ENCODE measurements at places on chromosomes 5 and 9. TPM values are rescaled to one million over a fixed set of nuclear protein-coding genes. Genes with fewer than 3 reads are reported as not detected.

NTRK2 gene
- 0.05 TPM for total RNA-seq

SLC25A51 gene
- total RNA-seq, result 36.2 TPM

IFNK gene
- total RNA-seq, result not detected

TSSK1B gene
- total RNA-seq, result not detected

N4BP3 gene
- total RNA-seq, result 38.2 TPM

GRCh38 chr5:144484124-144484897 is 313.6 kb downstream of the KCTD16 start:
- H3K36me3 ChIP-seq, result no peaks in the 10 kb centered on the region
- H3K4me3 ChIP-seq, result no peak overlapping the region
- no peaks in the 10 kb centered on the region for H3K27me3 ChIP-seq
- peak; percentile 39 for DNase-seq
- H3K27ac ChIP-seq, result peak overlapping the region; percentile 8

DNA sequence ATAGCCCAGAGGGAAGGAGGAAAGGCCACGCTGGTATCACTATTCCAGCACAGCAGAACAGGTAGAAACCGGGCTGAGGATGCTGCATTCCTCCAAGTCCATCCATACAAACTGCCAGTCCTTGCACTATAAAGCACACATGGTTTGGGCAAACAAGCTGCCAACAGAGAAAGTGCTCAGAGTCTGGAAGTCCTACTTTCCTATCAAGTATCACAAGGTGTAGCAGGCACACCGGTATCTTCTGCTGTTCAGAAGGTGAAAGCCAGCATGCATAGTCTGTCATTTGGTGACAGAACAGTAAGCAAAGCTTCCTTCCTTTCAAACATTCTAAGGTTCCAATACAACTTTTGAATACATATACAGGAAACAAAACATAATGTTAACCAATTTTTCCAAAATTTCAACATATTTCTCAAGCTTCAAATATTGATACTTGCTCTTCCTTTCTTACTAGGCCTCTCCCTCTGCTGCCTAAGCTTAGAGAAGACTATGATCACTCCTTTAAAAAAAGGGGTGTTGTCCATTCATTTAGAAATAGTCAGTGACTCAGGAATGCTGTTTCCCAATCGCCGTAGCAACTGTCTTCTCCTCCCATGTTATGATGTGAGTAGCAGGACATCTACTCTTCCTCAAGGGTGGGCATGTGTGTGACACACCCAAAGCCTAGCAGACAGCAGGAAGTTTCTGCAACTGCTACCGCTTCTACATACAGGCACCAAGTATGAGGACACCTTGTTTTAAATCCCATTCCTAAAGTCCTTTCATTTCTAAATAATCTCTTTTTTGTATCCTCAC is 14.7 kb downstream of the DIAPH1 start:
- H3K4me3 ChIP-seq, result no peak overlapping the region
- H3K36me3 ChIP-seq, result no peaks in the 10 kb centered on the region
- peak overlapping the region; percentile 29 for H3K27ac ChIP-seq
- H3K4me1 ChIP-seq, result peaks cover 28% of the 10 kb centered on the region
- DNase-seq, result peak; percentile 45
- H3K27me3 ChIP-seq, result no peaks in the 10 kb centered on the region

DNA sequence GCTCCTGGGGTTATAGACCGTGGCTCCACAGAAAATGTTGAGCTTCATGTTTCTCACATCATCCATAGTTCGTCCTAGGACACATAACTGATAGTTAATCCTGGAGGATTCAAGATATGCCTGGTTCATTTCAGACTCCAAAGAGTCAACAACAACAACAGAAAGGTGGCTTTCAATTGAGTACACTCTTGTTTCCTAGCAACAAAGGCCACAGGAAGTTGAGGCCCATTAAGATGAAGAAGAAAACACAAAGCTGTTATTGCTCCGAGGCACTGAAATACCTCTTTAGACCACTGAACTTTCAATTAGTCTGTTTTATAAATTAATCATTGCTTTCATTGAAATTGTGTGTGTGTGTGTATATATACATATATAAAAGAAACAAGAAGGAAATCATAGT is 154.5 kb downstream of the YIPF5 start:
- no peak overlapping the region for H3K27ac ChIP-seq
- H3K4me3 ChIP-seq, result no peak overlapping the region
- H3K27me3 ChIP-seq, result no peaks in the 10 kb centered on the region
- H3K4me1 ChIP-seq, result no peaks in the 10 kb centered on the region
- no peaks in the 10 kb centered on the region for H3K36me3 ChIP-seq

DNA sequence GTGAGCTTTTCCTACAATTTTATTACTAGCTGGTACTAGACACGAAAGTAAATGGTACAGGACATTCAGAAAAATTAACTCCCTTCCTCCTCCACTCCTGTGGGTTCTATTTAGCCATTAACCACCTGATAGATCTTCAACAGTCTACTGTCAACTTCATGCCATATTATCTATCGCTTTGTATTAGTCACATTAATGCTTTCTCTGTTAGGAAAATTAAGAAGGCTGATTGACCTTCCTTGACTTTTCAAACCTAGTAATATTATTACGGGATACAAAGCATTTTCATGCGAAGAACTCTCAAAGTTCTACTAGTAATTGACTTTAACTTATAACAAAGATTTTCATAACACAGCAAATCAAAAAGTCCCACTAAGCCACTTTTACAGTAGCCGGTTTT is 1.2 kb downstream of the TEX10 start:
- no peak for DNase-seq
- H3K27me3 ChIP-seq, result no peaks in the 10 kb centered on the region
- peak overlapping the region; percentile 69 for H3K27ac ChIP-seq

GRCh38 chr9:117715411-117715989 is 11.3 kb downstream of the TLR4 start:
- peaks cover 15% of the 10 kb centered on the region for H3K36me3 ChIP-seq
- peak; percentile 27 for DNase-seq
- peaks cover 28% of the 10 kb centered on the region for H3K4me1 ChIP-seq
- H3K4me3 ChIP-seq, result no peak overlapping the region

DNA sequence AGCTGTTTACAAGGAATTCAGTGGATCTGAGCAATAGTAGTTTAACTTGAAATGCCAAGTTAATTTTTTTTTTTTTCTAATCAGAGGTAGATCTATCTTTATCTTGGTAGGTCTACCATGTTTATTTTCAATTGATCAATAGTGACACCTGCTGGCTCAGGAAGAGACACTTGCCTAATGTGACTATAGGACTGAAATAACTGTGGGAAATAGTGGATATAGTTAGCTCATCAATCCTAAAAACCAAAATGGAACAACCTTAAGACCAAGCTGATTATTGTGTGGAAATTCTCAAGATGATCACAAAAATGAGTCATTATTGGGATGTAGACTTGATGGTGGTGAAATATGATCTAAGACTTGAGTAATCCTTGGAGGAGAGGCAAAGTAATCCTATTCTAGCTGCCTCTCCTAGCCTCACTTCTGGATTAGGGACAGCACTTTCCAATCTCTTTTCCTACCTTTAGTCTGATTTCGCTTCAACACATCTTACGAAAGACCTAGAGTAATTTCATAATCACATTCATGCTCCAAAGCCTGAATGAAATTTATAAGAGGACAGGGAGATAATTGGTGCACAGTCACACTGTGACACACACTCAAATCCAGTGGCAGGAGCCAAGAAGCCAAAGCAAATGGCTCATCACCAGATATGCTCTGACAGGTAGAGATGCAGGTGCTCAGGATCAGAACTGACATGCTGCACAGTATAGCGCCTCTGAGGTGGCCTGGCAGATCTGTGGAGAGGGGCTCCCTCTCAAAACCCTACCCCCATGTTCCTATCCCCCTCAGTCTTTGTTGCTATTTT is 156.3 kb downstream of the HMHB1 start:
- DNase-seq, result peak; percentile 54
- H3K4me1 ChIP-seq, result peaks cover 9% of the 10 kb centered on the region
- no peaks in the 10 kb centered on the region for H3K27me3 ChIP-seq
- no peak overlapping the region for H3K4me3 ChIP-seq
- no peak overlapping the region for H3K27ac ChIP-seq

DNA sequence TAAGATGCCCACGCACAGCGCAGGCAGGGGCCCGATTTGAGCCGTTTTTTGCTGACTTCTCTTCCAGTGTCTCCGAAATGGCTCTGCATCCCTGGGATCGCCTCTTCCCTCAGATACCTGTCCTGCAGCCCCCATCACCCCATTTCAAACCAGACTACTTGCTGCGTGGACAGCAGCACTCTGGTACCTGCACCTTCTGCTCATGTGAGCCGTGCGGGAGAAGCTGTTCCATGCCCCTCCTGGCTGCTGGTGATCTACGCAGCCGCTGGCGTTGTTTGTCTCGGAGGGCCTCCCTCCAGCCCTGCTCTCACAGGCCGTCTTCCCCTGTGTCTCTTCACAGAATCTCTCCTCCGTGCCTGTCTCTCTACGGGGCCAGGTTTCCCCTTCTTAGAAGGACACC is 13.4 kb downstream of the CEP72 start:
- no peaks in the 10 kb centered on the region for H3K4me1 ChIP-seq
- H3K4me3 ChIP-seq, result no peak overlapping the region
- peaks cover 3% of the 10 kb centered on the region for H3K36me3 ChIP-seq
- no peaks in the 10 kb centered on the region for H3K27me3 ChIP-seq
- no peak overlapping the region for H3K27ac ChIP-seq

GRCh38 chr5:143614831-143615230 is 197.1 kb upstream of the HMHB1 start:
- H3K27ac ChIP-seq, result no peak overlapping the region
- DNase-seq, result no peak
- H3K4me3 ChIP-seq, result no peak overlapping the region

DNA sequence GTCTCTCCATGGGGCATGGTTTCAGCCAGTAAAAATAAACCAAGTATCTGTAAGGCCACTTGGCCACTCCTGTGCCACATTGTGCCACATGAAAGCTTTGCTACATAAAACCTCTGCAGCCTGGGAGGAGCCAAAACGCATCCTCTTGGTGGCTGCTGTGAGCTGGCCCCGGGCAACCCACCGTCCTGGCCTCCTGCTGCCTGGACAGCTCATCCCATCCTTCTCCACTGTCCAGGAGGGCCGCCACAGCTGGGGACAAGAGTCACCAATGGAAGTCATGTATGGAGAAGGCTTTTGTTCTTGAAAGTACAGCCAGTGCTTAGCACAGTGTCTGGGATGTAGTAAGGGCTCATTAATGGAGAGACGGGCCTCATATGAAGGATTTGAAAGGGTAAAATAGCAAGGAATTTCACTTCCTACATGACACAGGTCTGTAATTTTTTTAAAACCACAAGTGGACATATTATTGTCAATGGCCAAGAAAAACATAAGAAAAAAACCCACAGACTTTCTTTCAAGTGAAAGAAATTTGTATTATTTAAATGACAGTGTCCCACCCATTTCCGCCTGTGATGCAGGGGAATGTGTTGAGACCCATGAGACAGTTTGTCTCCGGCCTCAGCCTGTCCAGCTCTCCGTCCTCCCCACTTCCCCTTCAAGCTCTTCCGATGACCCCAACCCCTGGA is 6.6 kb downstream of the PTGES start:
- no peak for DNase-seq
- no peaks in the 10 kb centered on the region for H3K36me3 ChIP-seq
- H3K27ac ChIP-seq, result no peak overlapping the region
- H3K27me3 ChIP-seq, result no peaks in the 10 kb centered on the region

GRCh38 chr9:127183814-127184582 is 61.6 kb upstream of the ANGPTL2 start:
- peak; percentile 62 for DNase-seq
- no peaks in the 10 kb centered on the region for H3K27me3 ChIP-seq
- H3K4me1 ChIP-seq, result peaks cover 22% of the 10 kb centered on the region
- H3K27ac ChIP-seq, result no peak overlapping the region
- H3K36me3 ChIP-seq, result no peaks in the 10 kb centered on the region
- no peak overlapping the region for H3K4me3 ChIP-seq

DNA sequence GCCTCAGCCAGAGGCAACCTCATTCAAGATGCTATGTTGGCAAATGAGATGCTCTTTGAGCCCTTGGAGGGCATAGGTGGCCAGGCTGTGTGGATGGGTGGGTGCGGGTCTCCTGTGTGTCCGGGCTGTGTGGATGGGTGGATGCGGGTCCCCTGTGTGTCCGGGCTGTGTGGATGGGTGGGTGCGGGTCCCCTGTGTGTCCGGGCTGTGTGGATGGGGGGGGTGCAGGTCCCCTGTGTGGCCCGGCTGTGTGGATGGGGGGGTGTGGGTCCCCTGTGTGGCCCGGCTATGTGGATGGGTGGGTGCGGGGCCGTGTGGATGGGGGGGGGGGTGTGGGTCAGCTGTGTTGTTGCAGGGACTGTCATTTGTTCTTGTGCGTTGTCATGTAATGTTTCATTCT is 136.6 kb upstream of the COL5A1 start:
- H3K4me1 ChIP-seq, result peaks cover 2% of the 10 kb centered on the region
- no peak overlapping the region for H3K27ac ChIP-seq
- no peak overlapping the region for H3K4me3 ChIP-seq
- H3K27me3 ChIP-seq, result peaks cover 14% of the 10 kb centered on the region

DNA sequence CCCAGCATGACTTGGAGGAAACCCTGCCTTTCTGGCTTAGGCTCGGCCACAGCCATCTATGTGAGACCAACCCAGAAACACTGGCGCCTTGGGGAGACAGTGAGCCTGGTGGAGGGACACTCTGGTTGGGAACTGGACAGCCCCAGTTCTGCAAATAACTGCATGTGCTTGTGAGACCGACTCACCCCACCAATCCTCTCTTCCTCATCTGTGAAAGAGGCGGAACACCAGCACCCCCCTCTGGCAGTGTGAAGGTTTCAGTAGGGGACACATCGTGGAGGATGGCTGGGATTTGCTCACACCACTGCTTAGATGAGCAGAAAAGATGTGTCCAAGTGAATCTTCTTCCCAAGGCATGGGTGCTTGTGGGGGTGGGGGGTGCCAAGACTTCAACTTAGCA is 43.4 kb upstream of the N4BP3 start:
- H3K4me3 ChIP-seq, result no peak overlapping the region
- H3K4me1 ChIP-seq, result no peaks in the 10 kb centered on the region
- peaks cover 2% of the 10 kb centered on the region for H3K27me3 ChIP-seq

GRCh38 chr5:34833976-34834793 is 4.8 kb upstream of the TTC23L start:
- H3K4me3 ChIP-seq, result no peak overlapping the region
- DNase-seq, result no peak
- no peak overlapping the region for H3K27ac ChIP-seq
- peaks cover 26% of the 10 kb centered on the region for H3K36me3 ChIP-seq
- no peaks in the 10 kb centered on the region for H3K4me1 ChIP-seq

DNA sequence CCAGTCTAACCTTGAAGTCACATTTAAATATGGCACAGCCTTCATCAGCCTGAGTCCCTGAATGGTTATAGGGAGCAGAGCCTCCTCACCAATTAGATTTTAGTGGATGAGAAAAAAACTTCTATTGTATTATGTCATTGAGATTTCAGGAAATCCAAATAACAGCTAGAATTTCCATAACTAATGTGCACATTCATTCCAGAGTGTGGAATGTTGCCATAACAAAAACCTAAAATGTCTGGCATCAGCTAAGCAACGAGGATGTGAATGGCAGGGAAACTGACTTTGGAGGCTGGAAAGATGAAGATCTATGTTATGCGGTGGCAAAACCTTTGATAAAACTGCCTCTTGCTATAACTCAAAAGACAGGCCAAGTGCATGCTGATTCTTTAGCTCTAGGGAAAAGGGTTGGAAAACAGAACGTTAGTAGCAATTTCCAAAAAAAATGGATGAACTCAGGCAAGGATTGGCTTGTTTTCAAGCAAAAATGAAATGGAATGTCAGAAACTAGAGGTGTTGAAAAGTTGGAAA is 91.3 kb upstream of the NFIB start:
- H3K27ac ChIP-seq, result no peak overlapping the region
- H3K27me3 ChIP-seq, result no peaks in the 10 kb centered on the region
- no peak overlapping the region for H3K4me3 ChIP-seq
- peaks cover 10% of the 10 kb centered on the region for H3K4me1 ChIP-seq

Data from endothelial cell of umbilical vein (primary cell).